ENCODE measurements at places on chromosomes 3 and 15.

DNA sequence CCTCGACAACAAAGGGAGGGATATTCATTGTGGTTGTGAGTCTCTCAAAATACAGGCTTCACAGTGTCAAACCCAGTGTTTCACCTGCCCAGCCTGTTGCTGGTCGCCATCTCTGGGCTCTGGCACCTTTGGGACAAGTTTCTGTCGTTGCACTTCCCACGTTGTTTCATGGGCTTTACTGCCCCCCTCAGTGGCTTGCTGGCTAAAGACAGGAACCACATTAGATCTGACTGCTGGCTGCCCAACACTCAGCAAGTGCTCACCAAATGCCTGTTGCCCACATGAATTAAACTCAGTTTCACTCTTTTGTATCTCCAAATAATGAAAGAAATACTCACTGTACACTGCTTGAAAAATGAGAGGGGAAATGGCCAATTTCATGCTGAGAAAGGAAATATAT is 27.6 kb downstream of the FOXL2 start:
- no peak for DNase-seq

DNA sequence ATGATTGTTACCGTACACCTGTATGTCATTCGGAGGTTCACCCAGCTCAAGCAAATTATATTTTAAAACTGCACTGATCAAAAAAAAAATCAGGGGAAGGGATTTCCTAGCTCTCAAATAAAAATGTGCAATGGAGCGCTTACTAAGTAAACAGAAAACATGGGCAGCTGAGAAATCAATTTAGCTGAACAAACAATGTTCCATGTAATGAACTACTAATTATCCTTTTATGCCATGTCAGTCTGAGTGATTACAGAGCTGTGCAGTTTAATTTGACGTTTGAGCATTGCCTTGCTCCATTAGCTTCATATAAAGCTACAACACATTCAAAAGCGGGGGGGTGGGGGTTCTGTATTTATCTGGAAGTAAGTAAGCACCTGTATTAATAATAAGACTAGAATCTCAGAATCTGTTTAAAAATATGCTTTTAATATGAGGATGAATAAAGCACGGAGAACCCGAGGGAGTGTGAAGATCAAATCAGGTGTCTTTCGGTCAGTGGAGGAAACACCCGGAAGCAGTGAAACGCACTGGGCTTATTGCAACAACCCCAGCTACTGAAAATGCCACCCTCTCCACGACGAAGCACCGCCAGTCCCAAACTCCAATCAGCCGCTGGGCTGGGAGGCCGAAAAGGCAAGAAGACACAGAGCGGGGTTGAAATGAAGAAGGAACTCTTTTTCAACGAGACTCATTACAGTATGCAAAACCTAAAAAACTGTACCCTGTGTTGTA is 196.5 kb upstream of the ATP11B start:
- DNase-seq, result no peak

DNA sequence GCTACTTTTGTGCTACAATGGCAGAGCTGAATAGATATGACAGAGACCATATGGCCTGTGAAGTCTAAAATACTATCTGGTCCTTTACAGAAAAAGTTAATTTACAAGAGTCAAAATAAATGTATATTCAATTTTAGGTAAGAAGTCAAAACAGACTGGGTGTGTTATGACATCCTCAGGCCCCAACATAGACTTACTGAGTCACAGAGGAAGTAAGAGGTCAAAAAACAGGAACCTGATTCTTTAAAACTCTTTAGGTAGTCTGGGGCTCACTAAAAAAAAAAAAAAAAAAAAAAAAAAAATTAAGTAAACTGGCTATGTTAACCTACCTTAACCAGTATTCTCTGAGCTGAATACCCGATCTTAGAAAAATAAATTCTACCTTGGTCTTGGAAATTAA is 13.1 kb downstream of the DNAAF4 start:
- DNase-seq, result no peak

- DNase-seq, result no peak
Observed at GRCh38 chr3:27024493-27024892, 344.7 kb downstream of the NEK10 start.

DNA sequence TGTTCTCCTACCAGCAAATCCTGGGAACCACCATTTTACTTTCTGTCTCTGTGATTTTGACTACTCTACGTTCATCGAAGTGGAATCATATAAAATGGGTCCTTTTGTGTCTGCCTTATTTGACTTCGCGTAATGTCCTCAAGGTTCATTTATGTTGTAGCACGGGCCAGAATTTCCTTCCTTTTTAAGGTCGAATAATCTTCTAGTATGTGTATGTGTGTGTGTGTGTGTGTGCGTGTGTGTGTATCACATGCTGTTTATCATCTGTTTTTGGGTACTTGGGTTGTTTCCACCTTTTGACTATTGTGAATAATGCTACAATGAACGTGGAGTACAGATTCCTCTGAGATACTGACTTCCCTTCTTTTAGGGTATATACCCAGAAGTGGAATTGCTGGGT is 35.3 kb downstream of the STARD5 start:
- DNase-seq, result no peak

Measured in CD4-positive, alpha-beta T cell (primary cell).